IgD-negative memory B cell (primary cell): ENCODE measurements at places on chromosomes 2 and 18. TPM values are rescaled to one million over a fixed set of nuclear protein-coding genes. Genes with fewer than 3 reads are reported as not detected.

ROCK1 gene
- 41.2 TPM for polyA plus RNA-seq

VIL1 gene
- 0.28 TPM for polyA plus RNA-seq

CD28 gene
- polyA plus RNA-seq: 1.3 TPM

ARHGEF33 gene
- not detected for polyA plus RNA-seq

TUBA4B gene
- polyA plus RNA-seq: not detected

MYO3B gene
- polyA plus RNA-seq: 0.23 TPM

FLACC1 gene
- polyA plus RNA-seq: 0.64 TPM

ALPP gene
- not detected for polyA plus RNA-seq

VWA3B gene
- not detected for polyA plus RNA-seq

UGT1A3 gene
- not detected for polyA plus RNA-seq

IAH1 gene
- polyA plus RNA-seq: 73.4 TPM

KCNE4 gene
- polyA plus RNA-seq: not detected

CDH20 gene
- polyA plus RNA-seq: not detected

TMEM247 gene
- polyA plus RNA-seq: not detected

RNF125 gene
- 11.7 TPM for polyA plus RNA-seq

FEV gene
- polyA plus RNA-seq: not detected

APCDD1 gene
- not detected for polyA plus RNA-seq

CRYBA2 gene
- not detected for polyA plus RNA-seq

GKN1 gene
- not detected for polyA plus RNA-seq

NAPG gene
- 15.0 TPM for polyA plus RNA-seq

CPS1 gene
- polyA plus RNA-seq: not detected

STON1 gene
- 0.06 TPM for polyA plus RNA-seq

CFC1 gene
- not detected for polyA plus RNA-seq

SCTR gene
- polyA plus RNA-seq: not detected

SIX3 gene
- polyA plus RNA-seq: not detected

DES gene
- polyA plus RNA-seq: not detected

EMX1 gene
- polyA plus RNA-seq: not detected

ME2 gene
- 44.9 TPM for polyA plus RNA-seq

HNMT gene
- polyA plus RNA-seq: not detected

DOK6 gene
- polyA plus RNA-seq: not detected

FKBP1B gene
- 3.9 TPM for polyA plus RNA-seq

GNAL gene
- 0.20 TPM for polyA plus RNA-seq

PFN4 gene
- polyA plus RNA-seq: not detected

SERPINB13 gene
- polyA plus RNA-seq: not detected

ASB18 gene
- not detected for polyA plus RNA-seq

CYP1B1 gene
- 0.20 TPM for polyA plus RNA-seq

CD8B2 gene
- polyA plus RNA-seq: not detected

MCM6 gene
- polyA plus RNA-seq: 8.2 TPM

LRRTM4 gene
- polyA plus RNA-seq: not detected

UGT1A8 gene
- not detected for polyA plus RNA-seq

GCG gene
- not detected for polyA plus RNA-seq

KDM3A gene
- 14.2 TPM for polyA plus RNA-seq

CRYGD gene
- polyA plus RNA-seq: not detected

CDK15 gene
- polyA plus RNA-seq: not detected

TWSG1 gene
- 2.9 TPM for polyA plus RNA-seq

SESTD1 gene
- polyA plus RNA-seq: 23.6 TPM

GALR1 gene
- not detected for polyA plus RNA-seq

FAHD2B gene
- 13.6 TPM for polyA plus RNA-seq

POMC gene
- polyA plus RNA-seq: 10.1 TPM

EPB41L5 gene
- polyA plus RNA-seq: 3.9 TPM

PKDCC gene
- not detected for polyA plus RNA-seq

PPM1B gene
- 40.7 TPM for polyA plus RNA-seq

CAPN10 gene
- polyA plus RNA-seq: 18.2 TPM
